ENCODE measurements at places on chromosomes 6 and 20.

- DNase-seq = no peak
Observed at GRCh38 chr6:162325051-162325450, 402.5 kb downstream of the PRKN start.

- DNase-seq = no peak
Observed at GRCh38 chr6:100185615-100186014, 191.6 kb upstream of the MCHR2 start.

DNA sequence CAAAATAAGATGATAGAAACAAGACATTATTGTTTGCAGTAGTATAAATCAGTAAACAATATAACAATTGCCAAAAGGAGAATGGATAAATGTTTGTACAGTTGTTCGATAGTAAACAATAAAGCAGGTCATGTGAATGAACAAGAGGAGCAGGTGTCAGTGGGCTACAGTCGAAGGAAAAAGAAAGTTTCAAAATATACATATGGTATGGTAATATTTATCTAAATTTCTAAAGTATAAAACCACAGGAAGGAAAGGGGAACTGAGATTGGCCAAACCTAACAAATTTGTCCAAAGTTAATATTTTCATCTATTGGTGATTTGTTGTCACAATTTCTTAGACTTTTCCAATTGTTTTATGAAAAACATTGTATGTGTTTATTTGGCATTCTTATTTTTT, 110.9 kb downstream of the SH3BGRL2 start:
- DNase-seq = no peak

DNA sequence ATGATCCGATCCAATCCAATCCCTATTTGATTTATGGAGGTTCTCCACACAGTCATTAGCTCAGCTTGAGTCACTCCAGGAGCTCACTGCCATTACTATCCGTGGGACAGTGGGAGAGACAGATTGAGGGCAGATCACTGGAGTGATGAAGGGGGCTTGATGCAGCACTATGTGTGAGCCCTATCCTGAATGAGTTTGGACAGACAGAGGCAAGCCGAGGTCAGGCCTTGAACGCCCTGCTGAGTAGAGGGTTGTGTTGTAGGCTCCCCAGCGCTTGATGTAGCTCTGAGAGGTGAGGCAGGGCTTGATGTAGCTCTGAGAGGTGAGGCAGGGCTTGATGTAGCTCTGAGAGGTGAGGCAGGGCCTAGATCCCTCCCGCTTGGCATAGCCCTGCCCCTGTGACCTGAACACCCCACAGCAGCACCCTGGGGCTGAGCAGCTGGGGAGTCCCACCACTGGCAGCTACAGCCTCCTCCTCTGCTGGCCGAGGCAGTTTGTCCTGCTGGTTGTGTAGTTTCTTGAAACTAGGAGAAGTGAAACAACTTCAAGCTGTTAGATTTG, 58.7 kb downstream of the ZFAND3 start:
- DNase-seq = no peak

DNA sequence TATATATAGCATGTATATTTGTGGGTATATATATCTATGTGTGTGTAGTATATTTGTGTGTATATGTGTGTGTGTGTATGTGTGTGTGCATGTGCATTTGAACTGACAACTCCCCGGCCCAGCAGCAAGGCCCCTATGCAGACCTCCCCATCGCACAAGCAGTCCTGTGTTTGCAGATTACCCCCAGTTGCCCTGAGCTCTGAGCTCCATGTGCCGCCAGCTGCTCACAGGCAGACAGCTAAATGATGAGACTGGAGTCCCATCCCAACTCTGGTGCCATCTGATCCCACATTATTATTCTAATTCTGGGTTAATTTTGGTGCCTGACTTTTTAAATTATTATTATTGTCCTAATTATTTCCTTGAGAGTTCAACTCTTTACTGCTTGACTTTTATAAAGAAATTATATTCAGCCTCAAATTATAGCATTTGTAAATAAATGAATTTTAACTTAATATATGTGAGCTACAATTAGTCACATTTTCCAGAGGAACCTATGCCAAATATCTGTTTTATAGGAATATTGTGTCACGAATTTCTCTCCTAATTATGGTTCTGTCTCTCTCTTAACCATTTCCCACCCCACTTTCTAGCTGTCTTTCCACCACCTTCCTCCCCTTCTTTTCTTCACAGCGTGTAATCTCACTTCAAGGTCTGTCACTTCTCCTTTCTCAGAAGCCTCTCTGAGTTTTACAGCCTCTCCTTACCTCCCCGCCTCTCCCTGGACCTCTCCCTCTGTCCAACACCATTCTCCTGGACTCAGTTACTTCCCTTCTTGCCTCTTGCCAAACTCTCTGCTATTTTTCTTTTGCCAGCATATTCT, 90.6 kb upstream of the SYNDIG1 start:
- DNase-seq = no peak

DNA sequence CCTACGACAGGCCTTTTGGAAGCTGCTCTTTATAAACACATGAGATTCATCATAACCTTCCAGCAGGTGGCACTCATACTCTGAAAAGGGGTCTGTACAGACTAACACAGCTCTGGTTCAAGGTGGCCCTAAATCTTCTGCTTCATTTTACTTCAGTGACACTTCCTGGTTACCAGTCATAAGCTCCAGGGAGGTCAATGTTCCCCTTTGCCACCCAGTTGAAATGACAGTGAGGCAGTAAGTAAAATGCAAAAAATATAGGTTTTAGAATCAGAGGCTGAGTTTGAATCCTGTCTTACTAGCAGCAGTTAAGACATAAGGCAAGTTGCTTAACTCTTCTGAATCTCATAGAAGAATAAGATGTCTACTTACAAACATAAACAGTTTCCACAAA, 132.8 kb downstream of the CDK19 start:
- no peak for DNase-seq

DNA sequence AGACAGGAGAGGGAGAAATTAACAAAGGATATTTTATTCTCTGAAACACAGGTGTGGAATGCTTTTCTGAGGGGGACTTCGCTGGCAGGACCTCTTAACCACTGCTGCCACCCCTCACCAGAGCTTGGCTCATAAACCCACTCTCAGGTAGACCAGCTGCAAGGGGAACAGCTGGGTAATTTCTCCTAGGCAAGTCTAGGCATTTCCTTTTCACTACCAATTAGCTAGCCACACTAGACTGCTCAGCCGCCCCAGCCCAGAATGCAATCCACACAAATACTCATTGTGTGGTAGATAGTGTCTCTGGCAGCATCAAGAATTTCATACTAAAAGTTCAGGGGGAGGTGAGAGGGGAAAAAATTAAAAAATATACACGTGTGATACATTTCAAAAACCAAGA, 267.6 kb upstream of the ID4 start:
- no peak for DNase-seq

DNA sequence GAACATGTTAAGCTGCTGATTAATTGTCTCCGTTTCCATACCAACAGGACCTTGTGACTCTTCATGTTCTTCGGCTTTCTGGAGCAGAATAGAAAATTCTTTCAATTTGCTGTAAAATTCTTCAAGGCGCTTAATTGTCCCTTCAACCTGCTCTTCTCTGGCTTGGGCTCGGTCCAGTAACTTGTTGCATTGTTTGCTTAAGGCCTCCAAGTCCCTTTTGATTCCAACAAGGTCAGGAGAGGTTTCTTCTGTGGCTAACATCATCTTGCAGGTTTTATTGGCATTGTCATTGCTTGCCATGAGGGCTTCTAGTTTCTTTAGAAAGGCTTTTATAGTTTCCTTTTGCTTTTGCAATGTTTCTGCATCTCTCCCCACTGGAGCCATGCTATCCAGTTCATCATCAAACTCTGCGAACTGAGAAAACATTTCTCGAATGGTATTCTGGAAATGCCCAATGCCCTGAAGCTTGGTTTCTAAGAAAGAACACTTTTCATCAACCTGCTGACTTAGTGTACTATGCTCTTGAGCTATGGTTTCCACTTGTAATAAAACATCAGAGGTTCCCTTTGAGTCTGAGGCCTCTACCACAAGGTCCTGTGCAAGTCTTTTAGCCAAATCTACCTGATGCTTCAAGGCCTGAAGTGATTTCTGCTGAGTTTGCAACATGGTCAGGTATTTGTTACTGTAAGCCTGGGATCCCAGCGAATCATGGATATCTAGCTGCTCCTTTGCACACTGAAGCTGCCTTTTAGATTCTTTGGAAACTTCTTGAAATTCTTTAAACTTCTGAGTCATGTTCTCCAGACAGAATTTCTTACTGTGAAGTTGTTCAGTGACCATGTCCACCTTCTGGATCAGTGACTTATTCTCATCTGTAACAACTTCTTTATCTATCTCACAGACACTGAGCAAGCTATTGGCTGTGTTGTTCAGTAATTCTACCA, 90.2 kb downstream of the DST start:
- no peak for DNase-seq

DNA sequence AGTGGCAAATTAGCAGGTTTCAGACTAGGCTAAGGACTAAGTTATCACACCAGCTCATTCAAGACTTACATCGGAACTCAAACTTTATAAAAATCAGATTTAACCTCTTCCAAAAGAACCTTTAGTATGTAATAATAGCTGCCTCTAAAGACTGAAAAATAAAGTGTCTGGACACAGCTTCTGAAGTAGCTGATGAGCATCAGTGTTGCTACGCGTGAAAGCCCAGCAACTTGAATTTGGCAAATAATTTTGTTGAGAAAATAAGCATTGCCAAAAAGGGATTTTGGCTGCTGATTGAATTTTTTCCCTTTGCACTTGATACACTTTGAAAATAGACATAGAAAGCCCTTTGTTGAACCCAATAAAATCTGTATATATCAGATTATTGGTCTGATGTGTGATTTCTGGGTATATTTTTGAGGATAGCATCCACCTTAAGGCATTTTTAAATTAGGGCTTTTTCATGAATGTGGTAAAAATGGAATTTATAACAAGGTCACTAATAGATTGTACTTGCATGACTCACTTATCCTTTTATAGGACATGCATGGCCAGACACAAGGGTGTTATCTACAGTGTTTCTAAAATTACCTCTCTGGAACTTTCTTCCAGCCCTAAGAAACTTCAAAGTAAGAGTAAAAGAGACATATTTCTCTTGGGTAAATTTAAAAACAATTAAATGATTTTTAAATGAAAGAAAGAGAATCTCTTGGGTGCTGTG, 350.4 kb downstream of the TENT5A start:
- no peak for DNase-seq

DNA sequence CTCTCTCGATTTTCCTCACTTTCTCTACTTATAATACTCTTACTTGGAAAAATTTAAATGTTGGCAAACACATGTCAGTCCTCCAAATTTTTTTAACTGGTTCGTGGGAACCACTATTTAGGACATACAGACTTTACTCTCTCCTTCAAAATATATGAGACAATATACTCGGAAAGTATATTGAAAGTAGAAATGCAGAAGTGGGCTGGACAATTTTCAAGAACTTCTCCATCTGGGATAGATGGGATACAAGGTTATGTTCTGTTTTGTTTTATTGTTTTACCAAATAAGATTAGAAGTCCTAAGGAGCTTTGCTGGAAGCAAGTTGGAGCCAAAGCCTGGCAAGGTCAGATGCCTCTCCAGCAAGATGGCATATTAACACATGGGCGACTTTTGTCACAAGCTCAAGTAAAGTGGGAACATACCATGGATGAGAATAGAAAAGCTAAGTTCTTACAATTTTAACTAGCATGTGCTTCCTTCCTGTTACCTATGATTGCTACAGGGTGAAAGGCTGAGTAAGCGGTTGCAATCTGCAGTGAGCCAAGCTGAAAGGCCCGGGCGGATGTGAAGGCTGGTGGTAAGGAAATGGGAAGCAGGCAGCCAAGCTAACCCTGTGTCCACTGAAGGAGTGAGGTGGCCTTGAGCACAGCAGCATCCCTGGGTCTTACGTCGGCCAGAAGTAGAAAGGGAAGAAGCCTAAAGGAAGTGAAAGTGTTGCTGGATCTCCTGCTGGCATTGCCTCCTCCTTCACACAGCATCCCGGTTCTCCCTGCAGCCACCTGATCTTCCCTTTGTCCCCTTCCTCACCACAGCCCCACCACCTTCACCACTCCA, 7.1 kb downstream of the MAP3K5 start:
- peak; percentile 45 for DNase-seq

Data from activated naive CD8-positive, alpha-beta T cell treated with anti-CD3 and anti-CD28 coated beads, Interleukin-2, amount 10 ng/mL, durations not matched to agents 7 days and 5 days (primary cell).